Mesothelial cell of epicardium (in vitro differentiated cells): ENCODE measurements at places on chromosomes 5 and 9.

DNA sequence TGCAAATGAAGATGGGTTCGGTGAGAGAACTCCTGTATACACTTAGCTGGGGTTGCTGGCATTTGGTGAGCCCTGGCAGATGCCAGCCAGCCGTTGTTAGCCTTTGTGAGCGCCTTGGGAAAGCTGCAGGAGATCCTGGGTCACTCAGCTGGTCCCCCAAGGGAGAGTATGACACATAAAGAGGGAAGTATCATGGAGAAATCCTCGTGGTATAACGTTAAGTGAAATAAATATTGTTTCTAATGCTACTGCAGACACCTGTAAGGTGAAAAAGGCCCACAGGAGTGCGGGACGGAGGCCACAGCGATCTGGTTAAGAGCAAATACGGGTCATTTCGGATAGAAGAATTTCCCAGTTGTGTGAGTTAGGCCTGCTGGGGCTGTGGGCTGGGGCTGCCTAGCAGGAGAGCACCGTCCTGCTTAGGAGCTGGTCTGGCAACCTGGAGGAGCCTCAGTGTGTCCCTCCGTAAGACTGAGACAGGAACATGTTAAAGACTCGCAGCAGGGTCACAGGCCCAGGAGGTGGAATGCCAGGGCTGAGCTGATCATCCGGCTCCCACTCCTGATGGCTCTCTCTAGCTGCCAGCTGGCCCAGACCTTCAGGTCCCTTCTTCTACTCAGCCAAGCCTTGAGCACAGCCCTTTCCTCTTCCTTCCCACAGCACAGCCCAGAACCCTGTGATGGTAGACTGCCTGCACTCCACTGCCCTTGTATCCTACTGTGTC lies 4.9 kb downstream of the NKX2-5 start:
- peak; percentile 37 for DNase-seq

DNA sequence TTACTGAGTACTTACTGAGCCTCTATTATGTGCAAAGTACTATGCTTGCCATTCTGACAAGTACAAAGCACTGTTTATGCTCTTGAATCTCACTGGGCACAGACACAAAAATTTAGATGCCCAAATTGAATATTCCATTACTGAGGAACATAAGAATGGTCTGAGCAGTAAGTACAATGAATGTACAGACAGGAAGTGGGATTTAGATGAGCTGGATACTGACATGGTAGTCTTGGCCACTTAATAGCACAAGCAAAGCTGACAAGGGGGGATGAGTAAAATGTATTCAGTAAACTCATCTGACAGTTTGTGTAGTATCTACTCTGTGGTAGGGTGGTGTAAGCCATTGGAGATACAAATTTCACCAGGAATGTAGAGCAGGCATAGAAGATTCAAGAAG lies 132.4 kb downstream of the EFNA5 start:
- DNase-seq: no peak

DNA sequence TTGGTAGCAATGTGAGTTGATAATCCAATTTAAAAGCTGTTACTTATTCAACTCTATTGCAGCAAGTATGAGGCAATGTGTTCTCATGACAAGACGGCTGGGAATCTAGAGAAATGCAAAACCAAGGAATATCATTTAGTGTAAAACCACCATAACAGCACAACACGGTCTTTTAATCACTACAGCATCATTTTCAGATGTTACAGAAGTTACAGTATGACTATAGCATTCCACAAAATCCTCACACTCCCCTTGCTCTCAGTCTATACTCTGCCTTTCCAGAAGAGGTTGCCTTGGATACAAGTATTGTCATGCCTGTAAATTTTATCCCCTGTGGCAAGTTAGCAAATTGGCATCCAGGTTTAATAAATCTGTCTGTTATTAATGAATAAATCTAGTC lies 28.6 kb upstream of the TAS2R1 start:
- DNase-seq: no peak

DNA sequence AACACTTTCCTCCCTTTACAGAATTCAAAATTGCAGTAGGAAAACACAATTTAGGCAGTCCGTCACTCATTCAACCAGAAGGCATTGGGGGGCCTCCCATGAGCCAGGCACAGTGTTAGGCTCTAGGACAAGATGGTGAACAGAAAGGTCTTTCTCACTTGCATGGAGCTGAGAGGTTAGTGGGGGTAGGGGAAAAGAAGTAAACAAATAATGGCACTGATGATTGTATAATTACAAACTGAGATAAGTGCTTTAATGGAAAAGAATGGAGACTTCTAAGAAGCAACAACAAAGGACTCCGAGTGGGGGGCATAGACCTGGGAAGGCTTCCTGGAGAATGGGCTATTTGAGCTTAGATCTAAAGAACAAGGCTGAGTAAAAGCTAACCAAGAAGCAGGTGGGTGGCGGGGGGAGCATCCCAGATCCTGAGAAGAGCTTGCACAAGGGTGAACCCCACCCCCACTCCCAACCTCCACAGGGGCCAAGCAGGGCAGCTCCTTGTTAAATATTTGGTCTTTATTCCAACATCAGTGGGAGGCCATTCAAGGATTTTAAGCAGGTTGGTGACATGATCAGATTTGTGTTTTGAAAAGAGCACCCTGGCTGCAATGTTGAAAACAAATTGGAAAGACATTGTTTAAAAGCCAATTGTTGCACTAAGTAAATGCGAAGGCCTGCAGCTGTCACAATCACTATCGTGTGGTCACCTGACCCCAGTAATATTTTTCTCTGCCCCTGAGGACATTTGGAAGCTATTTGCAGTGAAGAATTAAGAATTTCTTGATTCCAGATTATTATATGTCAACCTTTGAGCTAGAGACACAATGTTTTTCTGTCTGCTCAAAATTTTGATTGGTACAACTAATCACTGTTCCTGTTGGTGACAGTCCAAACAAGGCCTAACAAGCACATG lies 73.9 kb upstream of the EFNA5 start:
- no peak for DNase-seq
